ENCODE measurements at places on chromosomes 5 and 9.

DNA sequence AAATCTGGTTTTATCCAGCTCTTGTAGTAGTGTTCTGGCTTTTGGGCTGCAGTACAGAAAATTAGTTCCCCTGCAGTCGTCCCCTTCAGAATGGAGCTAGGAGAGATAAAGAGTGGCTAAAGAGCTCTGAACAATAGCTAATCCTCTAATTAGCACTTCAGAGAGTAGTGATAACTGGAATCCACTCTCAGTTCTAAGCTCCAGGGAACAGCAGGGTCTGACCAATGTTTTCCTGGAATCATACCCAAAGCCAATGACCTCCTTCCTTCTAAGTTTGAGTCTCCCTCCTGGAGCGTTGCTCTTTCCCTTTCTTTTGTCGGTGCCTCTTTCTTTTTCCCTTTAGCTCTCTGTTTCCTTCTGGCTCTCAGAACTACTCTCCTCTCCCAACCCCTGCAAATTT, 47.4 kb downstream of the MFAP3 start:
- DNase-seq, result no peak

DNA sequence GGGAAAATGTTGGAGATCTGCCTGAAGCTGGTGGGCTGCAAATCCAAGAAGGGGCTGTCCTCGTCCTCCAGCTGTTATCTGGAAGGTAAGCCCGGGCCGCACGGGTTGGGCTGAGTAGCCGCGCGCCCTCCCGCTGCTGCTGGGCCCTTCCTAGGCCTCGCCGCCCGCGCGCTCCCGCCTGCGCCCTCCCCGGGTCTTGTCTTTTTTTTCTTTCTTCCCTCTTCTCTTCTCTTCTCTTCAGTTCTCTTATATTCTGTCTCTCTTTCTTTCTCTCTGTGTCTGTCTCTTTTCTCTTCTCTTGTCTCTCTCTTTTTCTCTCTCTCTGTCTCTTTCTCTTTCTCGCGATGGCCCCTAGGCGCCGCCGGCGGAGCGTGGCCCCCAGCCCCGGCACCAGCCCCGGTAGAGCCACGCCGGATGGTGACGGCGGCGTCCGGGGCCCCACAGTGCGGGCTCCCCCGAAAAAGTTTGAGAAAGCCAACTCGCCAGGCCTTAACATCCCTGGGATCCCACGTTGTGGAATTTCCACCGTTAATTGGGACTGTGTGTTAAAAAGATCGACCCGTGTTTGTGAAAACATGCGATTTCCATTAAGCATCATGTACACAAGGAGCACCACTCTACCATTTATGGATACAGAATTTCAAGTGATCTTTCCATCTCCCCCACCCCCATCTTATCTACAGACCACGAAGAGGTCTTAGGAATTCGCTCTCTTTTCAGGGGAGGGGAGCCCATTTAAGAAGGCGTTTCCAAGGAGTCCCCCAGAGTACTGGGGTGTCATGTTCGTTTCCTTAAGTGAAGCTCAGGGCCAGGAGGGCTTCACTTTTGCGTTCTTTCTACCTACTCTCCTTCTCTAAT, 616 bp downstream of the ABL1 start:
- DNase-seq, result no peak

DNA sequence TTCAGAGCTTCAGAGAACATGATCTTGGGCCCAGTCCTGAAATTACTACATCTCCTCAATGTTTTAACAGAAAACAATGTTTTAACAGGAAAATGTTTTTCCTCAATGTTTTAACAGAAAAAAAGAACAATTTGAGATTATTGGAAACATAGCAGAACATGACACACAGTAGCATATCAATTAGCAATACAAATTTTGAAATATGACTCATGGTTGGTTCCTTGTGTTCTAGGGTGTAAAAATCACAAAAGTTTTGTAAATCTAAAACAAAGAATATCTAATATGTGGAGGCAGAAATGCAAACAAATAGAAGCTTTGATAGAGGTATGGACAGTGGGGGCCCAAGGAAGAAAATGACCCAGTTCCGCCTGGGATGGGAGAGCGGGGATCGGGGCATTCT, 22.8 kb upstream of the ARSB start:
- no peak for DNase-seq

DNA sequence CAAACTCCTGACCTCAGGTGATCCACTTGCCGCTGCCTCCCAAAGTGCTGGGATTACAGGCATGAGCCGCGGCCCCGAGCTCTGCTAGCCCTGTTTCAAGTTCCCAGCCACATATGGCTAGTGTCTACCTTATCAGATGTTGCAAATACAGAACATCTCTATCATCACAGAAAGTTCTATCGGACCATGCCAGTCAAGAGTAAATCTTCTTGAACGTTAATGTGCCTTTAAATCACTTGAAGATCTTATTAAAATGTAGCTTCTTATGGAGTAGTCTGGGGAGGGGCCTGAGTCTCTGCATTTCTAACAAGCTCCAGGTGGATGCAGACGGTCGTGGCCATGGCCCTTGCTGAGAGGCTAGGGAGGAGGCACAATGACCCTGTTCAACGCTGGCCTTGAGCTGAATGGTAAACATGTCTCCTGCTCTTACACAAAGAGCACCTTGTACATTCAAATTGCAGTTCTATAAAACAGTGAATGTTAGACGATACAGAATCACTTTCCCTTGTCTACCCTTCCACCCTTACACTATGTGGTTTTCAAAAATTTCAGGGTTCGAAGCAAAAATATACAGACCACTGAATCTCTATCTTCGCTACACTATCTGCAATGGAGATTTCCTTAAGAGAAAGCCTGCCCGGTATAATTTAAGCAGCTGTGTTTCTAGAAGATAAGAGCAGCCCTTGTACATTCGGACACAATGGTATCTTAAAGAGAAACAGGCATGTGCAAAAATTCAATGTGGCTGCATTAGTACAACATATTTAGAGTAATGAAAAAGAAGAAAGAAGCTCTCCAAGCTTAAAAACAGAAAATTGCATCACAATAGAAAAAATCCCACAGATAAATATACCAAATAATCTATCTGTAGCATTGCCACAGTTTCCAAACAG, 114.1 kb downstream of the FRMD3 start:
- DNase-seq, result no peak

GRCh38 chr5:158117467-158118160, 258.7 kb upstream of the CLINT1 start:
- no peak for DNase-seq

GRCh38 chr9:131031642-131032005, 22.6 kb downstream of the LAMC3 start:
- no peak for DNase-seq

DNA sequence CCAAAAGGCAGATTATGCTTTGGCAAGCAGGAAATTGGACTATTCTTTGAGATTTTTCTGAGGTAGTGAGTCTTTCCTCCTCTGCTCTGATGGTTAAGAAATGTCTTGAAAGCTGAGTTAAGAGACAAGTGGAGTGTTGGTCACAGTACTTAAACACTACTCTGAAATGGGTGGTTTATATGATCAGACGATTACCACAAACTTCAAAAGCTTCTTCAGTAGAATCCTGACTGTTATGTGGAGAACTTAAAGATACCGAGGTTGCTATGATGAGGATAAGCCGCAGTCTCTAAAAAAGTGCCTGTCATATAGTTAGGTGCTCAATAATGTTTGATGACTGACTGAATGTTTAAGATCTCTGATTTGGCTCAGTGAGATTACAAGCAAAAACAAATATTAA, 24.3 kb downstream of the GCNT4 start:
- no peak for DNase-seq

DNA sequence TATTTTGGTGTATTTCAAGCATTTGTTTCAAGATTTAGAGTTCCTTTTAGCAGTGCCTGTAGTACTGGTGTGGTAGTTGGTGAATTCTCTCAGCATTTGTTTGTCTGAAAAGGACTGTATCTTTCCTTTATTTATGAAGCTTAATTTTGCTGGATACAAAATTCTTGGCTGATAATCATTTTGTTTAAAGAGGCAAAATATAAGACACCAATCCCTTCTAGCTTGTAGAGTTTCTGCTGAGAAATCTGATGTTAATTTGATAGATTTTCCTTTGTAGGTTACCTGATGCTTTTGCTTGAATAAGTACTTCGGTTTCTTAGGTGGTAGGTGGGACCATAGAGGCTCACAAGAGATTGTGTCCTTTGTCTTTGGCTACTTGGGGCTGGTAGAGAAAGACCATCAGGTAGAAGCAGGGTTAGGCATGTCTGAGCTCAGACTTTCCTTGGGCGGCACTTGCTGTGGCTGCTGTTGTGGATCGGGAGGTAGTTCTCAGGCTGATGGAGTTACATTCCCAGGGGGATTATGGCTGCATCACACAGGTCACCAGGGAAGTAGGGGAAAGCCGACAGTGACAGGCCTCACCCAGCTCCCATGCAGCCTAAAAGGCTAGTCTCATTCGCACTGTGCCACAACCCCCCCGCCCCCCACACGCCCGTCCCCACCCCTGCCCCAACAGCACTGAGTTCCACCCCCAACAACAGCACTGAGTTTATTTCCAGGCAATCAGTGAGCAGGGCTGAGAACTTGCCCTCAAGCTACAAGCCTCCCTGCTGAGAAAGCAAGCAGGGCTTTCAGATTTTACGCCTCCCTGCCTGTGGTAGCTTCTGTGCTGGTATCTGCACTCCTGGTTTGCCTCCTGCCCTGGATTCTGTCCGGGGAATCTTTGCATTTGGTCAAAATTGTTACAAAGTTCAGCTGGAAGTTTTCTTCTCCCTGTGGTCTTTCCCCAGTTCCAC, 127.1 kb upstream of the GLRA1 start:
- DNase-seq, result no peak
